ENCODE measurements at places on chromosomes 16 and 17.

- no peak for DNase-seq
Observed at GRCh38 chr17:42270596-42270995, 5.6 kb downstream of the STAT5B start.

DNA sequence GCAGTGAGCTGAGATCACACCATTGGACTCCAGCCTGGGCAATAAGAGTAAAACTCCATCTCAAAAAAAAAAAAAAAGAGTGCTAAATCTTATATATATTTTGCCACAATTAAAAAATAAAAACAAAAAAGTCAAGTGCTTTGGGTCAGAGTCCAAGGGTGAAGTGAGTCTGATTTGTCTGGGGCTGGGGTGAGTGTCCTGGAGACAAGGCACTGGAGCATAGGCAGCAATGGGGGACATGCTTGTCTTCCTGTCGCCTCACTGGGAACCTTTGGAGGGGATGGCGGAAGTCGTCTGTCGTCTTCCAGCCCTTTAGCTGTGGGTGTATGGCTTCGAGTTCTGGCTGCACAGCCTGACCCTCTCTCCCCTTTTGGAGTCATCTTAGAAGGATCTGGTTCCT is 167.1 kb downstream of the NTN1 start:
- DNase-seq: no peak

- DNase-seq: no peak
Observed at GRCh38 chr16:83923581-83924365, 24.9 kb downstream of the MLYCD start.

- DNase-seq: no peak
Observed at GRCh38 chr17:11583306-11583992, 14.8 kb upstream of the DNAH9 start.

DNA sequence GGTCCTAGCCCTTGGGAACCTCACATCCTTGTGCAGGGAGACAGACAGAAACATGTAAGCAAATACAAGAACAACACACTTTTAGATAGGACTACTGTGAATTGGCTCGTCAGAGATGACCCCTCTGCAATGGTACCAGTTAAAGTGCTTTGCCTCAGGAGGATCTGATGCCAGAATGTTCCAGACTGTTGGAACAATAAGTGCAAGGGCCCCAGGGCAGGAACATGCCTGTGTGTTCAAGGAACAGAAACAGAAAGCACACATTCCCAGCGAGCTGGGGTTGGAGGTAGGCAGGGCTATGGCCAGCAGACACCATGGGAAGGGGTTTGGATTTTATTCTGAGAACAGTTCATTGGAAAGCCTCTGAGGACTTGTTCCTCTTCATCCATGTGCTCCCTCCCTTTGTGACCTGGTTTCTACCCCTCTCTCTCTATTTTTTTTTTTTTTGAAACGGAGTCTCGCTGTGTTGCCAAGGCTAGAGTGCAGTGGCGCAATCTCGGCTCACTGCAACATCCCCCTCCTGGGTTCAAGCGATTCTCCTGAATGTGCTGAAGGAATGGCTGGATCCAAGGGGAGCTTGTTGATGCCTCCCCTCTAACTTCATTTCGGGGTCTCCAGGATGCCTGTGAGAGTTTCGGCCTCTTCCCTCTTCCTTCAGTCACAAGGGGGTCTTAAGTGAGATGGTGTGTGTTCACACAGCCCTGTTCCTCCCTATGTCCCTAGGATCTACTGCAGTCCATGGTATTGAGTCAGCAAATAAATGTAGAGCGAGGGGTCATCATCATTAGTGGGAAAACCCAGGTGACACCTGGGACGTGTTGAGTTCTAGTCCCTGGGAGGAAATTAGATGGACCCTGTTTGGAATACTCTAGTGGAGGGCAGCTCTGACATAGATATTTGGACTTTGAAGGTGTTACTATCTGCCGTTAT is 6.4 kb downstream of the STAT5A start:
- DNase-seq: no peak

GRCh38 chr17:55660178-55660886 is 62.3 kb downstream of the TMEM100 start:
- DNase-seq: no peak

DNA sequence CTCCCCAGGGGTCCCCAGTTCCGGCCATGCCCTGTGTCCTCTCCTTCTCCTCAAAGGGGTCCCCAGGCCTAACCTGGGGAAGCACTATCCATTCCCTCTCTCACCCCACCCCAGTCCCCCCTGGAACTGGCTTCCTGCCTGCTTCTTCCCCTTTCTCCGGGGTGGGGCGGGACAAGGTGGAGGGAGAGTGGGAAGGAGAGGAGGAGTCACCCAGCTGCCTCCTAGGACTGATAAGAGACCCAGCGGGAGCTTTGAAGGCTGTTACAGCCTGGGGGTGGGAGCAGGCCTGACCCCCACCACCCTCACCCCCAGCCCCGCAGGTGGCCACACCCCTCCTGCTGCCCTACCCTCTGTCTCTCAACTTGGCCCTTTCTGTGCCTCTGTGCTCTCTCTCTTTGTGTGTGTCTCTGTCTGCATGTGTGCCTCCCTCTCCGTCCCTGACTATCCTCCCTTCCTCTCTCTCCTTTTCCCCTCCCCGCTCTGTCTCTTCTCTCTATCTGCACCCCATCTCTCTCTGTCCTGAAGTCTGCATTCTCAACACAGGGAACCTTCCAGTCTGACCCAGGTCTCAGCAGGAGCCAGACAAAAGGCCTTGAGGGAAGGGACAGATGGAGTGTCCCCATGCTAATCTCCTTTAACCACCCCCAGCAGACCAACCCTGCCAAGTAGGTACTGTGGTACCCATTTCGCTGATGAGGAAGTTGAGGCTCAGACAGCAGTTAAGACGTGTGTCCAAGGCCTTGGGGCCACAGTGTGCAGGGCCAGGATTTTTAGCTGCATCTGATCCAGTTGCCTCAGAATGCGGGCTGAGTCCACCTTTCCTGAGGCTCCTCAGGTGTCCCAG is 66.1 kb downstream of the RAB11FIP4 start:
- no peak for DNase-seq

GRCh38 chr17:28682655-28683054 is 20.6 kb downstream of the SUPT6H start:
- no peak for DNase-seq

- DNase-seq: no peak
Observed at GRCh38 chr16:84941921-84942320, 69.4 kb downstream of the ZDHHC7 start.

- DNase-seq: no peak
Observed at GRCh38 chr17:8889458-8890210, 22.2 kb upstream of the PIK3R6 start.

GRCh38 chr17:75118307-75118706 is 8.5 kb downstream of the ARMC7 start:
- no peak for DNase-seq

- DNase-seq: no peak
Observed at GRCh38 chr16:52066962-52067361, 480.0 kb downstream of the TOX3 start.

DNA sequence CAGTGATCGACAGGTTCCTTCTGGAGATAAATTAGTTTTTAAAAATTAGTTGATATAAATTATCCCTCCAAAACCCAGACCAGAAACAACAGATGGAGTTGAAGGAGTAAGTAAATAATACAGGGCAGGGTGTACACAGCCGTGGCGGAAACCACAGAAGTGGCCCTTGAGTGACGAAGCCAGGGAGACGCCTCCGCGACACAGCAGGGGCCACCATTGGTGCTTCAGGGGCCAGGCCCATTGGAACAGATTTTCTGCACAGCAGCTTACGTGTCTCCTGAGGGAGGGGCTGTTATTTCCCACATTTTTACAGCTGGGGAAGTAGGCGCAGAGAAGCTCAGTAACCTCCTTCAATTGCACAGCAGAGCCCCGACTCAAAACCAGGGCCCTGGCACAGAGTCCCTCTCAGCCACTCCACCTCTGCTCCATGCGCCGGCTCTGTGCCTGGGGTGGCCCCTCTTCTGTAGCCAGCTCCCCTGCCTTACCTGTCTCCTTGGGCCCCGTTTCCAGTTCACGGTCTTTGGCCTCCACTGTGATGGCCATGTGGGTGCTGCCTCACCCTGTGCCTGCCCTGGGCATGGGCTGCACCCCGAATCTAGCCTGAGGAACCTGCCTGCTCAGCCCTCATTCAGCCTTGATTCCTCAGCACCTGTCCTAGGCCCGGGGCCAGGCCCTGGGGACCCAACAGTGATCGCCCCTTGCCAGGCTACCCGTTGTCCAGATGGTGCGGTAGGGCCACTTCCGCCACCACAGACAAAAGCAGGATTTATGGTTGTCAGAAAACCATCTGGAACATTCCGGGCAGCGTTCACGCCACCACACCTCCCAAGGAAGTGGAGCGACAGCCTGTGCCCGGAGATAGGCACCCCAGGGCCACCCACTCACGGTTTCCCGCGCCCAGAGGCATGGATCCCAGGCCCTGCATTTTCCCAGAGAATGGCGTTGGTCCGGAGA is 128.5 kb upstream of the GSE1 start:
- DNase-seq: no peak

DNA sequence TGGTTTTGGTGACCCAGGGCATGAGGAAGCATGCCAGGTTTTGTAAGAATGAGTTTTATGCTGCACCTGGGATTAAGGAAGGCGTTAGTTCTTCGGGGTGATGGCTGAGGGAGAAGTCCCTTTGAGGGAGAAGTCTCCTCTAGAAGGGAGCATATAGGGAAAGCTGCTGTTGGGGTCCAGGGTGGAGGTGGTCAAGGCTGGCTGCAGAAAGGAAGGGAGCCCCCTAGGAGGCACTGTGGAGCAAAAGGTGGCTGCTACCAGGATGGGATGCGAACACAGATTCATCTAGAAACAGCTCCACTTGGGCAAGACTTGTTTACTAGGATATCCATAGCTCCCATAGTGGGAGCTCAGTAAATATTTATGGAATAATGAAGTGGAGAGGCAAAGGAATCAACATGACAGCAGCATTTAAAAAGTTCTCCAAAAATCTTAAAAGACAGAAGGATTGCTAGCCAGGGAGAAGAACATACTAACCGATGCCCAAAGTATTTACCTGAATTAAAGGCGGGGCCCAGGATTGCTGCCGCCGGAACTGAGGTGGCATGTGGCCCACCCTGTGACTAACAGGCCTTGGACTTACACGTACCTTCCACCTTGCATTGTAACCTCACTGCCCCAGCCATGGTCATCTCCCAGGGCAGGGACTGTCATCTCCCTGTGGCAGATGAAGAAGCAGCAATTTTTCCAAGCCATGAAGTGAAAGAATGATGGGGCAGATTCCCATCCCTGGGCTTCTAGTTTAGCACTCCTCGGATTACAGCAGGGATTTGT is 7.1 kb upstream of the LPCAT2 start:
- DNase-seq: no peak

- DNase-seq: no peak
Observed at GRCh38 chr16:57446531-57447185, 527 bp downstream of the CIAPIN1 start.

- no peak for DNase-seq
Observed at GRCh38 chr17:59151006-59151405, 4.0 kb downstream of the SKA2 start.

GRCh38 chr17:64028874-64029464 is 8.5 kb upstream of the ICAM2 start:
- peak; percentile 43 for DNase-seq

DNA sequence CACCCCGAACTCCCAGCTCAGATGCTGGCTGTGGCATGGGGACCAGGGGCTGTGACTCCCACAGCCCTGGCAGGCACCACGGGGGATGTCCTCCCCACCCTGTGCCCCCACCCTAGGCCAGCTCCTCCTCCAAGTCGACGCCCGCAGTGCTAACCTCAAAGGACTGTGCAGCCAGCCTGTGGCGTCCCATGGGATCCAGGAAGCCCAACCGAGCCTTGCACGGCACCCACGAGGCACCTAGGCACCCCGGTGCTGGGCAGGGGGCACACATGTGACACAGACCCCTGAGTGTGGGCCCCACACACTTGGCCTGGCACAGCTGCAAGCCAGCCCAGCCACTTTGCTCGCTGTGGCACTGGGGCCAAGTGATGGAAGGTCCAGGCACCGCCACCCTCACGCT is 3.9 kb downstream of the GCGR start:
- no peak for DNase-seq

GRCh38 chr17:60745544-60745943 is 67.9 kb downstream of the BCAS3 start:
- DNase-seq: no peak

- no peak for DNase-seq
Observed at GRCh38 chr16:76474048-76474447, 196.8 kb downstream of the CNTNAP4 start.

GRCh38 chr16:68499006-68499405 is 40.1 kb upstream of the ZFP90 start:
- no peak for DNase-seq

GRCh38 chr17:18967916-18968315 is 16.0 kb downstream of the SLC5A10 start:
- no peak for DNase-seq

DNA sequence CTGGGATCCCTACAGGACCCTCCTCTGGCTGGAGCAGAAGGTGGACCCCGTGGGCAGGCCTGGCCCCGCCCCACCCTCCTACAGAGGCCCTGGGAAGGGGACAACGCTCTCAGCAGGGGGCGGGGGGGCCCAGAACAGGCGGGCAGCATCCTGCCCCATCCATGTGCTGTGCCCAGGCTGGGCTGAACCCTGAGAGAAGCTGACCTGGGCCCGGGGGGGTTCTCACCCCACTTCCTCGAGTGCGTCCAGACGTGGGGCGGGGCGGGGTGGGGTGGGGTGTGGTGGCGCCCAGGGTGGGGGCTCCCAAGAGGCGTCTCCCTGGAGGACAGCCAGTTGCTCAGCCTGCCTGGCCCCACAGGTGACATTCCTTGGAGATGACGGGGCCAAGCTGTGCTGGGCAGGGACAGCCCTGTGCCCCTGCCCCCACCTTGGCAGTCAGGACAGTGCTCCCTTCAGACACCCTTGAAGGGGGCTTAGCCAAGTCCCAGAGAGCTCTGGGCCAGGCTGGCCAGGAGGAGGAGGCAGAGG is 390 bp upstream of the UNC13D start:
- DNase-seq: no peak

- DNase-seq: no peak
Observed at GRCh38 chr17:17900615-17901520, 64.1 kb upstream of the SREBF1 start.

DNA sequence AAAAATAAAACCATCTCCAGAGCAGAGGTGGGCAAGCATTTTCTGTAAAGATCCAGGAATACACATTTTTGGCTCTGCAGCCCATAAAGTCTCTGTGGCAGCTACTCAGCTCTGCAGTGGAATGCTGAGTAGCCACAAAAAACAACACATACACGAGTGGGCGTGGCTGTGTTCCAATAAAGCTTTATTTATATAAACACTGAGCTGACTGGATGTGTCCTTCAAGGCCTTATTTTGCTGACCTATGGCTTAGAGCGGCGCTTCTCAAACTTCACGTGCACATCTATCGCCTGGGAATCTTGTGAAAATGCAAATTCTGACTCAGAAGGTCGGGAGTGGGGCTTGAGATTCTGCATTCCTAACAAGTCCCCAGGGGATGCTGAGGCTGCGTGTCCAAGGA is 39.7 kb downstream of the XYLT1 start:
- no peak for DNase-seq
